Epithelial cell of prostate (primary cell): ENCODE measurements at places on chromosomes 7 and 10.
A peak's percentile ranks its signal among the peaks of the same experiment; 100 is the strongest.

DNA sequence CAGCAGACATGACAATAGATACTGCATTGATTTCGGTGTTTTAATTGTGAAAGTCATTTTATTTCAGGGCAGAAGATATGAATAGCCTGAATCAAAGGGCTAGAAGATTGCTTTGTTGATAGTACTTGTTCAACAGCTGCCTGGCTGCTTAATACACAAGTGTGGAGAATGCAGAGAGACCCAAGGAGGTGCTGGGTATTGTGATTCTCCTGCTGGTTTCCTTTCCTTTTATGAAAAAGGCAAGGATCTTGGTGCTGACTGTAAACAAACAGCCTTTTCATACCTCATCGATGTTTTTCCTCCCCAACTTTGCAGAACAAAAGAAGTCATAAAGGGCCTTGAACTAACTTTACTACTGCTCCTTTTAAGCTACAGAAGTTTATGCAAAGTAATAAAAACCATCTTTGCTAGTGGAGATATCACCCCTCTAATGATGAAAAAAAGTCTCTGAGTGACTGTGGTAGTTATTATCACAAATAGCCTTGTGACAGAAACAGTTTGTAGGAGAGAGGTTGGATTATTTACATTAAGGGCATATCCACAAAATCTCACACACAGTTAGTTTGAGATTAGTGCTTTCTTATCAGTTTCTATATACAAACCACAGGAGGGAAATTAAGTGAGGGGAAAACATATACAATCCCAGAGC, 800.0 kb downstream of the LRMDA start:
- no peak for DNase-seq

DNA sequence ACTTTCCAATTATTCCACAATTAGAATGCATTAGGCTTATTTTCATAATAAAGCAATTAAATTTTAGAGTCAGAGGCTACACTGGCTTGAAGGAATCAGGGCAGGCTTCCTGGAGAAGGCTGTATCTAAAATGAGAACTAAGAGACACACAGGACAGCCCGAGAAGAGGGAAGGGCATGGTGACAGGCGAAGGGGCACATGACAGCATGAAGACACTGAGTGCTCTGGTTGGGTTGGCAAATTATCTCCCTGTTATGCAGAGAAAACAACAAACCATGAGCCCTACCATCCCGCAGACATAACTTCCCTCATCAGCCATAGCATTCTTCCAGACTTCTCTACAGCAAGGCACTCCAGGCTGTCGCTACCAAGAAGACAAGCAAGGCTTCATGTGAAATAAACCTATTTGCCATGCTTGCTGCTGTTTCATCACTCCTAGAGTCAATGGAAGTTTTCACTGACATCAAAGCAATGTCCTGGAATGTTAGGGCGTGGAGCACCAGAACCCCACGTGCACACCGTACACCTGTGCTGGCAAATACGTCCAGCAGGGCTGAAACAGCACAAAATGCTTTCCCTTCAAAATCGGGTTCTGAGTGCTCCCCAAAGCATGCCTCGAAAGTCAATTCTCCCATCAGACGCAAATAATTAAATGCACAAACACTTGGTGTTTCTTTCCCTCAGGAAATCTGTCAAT, 21.3 kb downstream of the VOPP1 start:
- no peak for DNase-seq

DNA sequence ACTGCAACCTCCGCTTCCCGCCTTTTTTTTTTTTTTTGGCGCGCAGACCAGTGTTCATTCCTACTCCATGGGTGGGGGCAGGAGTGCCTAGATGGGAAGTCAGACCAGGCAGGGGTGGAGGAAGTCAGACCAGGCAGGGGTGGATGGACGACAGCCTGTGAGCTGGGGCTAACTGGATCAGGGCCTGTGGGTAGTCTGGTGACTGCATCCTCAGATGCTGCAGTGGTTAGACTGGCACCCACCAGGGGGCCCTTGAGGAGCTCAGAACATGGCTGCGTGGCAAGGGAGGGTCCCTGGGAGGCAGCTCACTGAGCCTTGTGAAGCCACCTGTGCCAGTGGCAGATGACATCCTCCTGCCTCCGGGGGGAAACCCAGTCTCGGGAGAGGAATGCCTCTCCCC, 35.1 kb downstream of the RCC1L start:
- no peak for DNase-seq

- DNase-seq: no peak
These were observed 93.1 kb downstream of the GLI3 start for GRCh38 chr7:42143711-42144600.

DNA sequence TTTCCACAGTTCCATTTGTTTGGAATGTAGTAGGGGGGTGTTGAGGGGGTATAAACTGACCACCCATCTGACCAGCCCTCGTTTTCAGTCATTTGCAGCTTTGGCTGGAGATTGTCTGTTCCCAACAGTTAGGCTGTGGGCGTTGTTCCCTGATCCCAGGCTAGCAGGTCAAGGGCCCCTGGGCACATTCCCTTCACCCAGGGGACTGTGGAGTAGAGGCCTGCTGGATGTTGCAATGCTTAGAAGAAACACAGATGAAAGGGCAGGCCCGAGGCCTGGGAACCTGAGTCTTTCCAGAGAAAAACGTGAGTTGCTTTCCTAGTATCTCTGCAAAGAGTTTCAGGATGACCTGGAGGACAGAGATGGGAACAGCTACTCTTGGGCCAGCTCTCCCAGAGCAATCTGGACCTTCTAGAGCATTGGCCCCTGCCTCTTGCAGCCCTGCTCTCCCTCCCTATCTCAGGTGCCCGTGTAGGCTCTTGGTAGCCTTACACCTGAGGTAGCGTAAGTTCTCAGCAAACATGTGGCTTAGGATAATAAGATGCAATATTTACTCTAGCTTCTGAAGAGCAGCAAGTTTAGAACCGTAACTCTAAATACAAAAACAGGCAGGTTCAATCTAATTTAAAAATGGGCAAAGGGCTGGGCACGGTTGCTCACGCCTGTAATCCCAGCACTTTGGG, 99.4 kb upstream of the EFCAB10 start:
- no peak for DNase-seq

- no peak for DNase-seq
These were observed 157.5 kb downstream of the PRKG1 start for GRCh38 chr10:51231754-51232153.

GRCh38 chr10:73756183-73756582, 12.0 kb downstream of the SEC24C start:
- DNase-seq: no peak

GRCh38 chr10:42640610-42641229, 2.4 kb upstream of the ZNF33B start:
- DNase-seq: peak; percentile 99

GRCh38 chr10:1293157-1293556, 237.0 kb downstream of the WDR37 start:
- DNase-seq: no peak

DNA sequence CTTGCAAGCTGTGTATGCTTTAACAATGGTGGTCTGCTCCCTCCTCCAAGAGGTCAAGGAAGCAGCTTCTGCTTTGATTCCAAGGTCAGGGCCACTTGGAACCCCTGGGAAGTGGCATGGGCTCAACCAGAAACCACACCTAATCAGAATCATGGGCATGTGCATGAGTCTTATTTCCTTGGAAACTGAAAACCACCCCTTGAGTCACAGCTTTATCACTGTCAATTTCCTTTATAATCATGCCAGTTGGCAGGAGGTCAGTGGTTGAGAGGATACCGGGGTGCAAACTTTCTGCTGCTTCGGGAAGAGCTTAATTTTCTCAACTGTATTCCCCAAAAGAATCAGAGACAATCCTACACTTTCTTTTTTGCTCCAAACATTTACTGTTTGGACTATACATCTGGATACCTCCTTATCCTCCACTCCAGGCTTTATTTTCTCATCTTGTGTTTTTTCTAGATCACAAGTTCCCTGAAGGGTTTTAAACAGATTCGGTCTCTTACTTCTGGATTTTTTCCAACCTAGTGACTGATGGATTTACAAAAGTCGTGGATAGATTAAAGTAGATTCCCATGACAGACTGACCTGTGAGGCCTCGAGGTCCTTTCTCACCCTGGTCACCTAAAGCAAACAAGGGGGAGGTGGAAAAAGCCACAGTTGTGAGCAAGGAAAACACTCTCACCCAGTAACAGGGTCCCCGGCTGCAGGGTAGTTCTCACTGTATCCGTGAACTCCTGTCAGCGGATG, 36.0 kb downstream of the COL17A1 start:
- DNase-seq: peak; percentile 10

DNA sequence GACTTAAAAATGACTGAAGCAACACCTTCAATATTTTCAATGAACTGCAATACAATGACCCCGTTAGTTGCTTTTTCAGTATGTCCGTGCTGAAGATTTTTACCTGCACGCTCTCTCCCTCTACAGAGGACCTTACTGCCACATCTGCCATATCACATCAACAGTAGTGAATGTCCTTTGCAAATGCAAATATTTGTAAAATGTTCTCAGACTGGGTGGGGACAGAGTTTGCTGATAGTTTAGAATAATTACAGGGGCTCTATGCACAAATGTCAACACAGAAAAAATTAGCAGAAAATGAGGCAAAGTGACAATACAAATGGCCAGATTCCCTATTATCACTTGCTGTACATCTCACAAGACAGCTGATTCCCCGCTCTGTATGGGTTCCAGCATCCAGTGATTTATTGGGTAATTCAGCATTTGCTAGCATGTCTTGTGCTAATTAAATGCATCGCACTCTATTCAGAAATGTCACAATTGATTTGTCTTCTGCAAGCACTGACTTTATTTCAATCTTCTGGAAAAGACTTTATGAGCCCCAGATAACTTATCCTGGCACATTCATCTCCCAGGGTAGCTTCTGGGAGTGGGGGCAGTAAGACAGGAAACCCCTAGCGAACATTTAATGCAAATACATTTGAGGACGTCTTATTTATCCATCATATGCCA, 69.1 kb upstream of the PTER start:
- DNase-seq: no peak

DNA sequence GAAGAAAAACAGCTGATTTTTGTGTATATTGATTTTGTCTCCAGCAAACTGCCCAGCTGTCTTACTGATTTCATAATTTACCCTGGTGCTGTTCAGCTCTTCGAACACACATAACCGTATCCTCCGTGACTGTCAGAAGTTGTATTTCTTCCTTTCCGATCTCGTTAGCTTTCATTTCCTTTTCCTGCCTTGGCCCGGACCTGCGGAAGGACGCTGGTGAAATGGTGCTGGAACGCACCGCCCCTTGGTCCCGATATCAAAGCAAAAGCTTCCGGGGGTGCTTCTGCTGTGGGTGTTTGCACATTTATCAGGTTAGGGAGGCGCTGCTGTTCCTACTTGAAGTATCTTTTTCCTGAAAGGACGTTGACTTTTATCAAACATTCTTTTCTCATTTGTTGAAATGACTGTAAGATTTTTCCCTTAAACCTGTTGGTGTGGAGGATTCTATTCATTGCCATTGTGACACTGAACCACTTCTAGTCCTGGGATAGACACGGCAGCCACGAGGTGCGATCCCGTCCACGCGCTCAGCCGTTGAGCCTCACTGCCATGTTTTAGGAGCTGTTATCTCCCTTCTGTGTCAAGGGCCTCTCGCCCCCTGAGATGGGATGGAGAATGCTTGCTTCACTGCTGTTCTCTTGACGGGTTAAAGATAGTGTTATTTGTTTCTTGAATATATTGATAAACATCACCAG, 72.6 kb downstream of the FOXL3 start:
- no peak for DNase-seq

GRCh38 chr10:109454691-109455090, 468.6 kb downstream of the XPNPEP1 start:
- DNase-seq: no peak

DNA sequence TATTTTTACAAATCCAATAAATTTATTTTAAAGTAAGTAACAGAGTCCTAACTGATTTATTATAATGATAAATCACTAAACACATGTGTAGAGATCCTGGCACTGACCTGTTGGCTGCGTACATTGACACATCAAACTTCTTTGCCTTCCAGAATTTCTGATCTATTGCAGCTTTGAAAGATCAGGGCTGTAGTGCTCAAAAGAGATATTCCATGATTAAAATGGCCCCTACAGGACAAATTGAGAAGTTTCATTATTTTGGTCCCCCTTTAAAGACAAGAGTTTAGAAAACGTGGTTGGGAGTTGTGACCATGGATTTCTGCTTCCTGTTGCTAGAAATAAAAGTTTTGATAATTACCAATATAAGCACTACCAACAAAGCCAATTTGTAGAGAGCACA, 87.7 kb upstream of the PDK4 start:
- DNase-seq: no peak

GRCh38 chr7:127968547-127968946, 62.7 kb downstream of the LRRC4 start:
- no peak for DNase-seq

DNA sequence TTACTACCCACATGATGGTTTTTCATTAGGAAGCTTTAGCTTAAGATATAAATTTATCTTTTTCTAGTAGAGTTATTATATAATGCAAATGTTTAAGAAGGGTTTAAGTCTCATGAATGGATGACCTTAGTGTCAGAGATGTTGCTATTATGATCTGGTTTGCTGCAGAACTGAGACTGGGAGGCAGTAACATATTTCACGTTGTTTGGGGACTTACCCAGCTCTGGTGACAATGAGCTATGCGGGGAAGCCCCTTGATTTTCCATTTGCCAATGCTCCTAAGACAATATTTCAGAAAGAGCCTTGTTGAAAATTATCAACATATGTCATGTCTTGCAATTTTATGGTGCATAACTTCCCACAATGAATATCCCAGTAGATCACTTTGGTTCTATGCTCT, 754.6 kb downstream of the REEP3 start:
- no peak for DNase-seq

GRCh38 chr10:70661623-70662361, 10.5 kb upstream of the ADAMTS14 start:
- no peak for DNase-seq

DNA sequence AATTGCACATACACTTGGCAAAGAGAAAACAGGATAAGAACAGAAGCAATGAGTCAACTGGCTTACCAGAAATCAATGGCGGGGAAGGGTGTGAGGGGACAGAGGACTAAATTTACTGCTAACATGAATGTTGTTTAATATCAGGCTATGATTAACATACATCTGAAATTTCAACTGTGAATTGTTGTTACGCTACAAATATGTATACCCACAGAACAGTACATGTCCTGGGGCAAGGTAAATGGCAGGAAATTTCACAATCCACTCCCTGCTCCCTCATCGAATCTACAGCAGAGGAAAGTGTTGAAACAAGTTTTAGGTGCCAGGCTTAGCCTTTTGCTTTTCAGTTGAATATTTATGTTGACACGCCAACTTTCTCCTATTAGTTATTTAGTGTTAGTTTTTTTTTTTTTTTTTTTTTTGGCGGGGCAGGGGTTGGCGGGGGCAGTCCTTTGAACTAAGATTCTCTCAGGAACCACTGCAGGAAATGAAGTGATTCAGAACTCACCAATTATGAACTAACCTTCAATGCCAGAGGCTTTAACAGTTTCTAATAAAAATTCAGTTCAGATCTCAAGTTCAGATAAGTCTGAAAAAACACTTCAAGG, 99.0 kb downstream of the UBE2H start:
- peak; percentile 63 for DNase-seq

- no peak for DNase-seq
These were observed 41.4 kb upstream of the BTBD16 start for GRCh38 chr10:122229666-122230065.
